ENCODE measurements at places on chromosomes 1 and 21.

GRCh38 chr1:214793708-214794107 lies 190.7 kb downstream of the CENPF start:
- DNase-seq, result no peak

DNA sequence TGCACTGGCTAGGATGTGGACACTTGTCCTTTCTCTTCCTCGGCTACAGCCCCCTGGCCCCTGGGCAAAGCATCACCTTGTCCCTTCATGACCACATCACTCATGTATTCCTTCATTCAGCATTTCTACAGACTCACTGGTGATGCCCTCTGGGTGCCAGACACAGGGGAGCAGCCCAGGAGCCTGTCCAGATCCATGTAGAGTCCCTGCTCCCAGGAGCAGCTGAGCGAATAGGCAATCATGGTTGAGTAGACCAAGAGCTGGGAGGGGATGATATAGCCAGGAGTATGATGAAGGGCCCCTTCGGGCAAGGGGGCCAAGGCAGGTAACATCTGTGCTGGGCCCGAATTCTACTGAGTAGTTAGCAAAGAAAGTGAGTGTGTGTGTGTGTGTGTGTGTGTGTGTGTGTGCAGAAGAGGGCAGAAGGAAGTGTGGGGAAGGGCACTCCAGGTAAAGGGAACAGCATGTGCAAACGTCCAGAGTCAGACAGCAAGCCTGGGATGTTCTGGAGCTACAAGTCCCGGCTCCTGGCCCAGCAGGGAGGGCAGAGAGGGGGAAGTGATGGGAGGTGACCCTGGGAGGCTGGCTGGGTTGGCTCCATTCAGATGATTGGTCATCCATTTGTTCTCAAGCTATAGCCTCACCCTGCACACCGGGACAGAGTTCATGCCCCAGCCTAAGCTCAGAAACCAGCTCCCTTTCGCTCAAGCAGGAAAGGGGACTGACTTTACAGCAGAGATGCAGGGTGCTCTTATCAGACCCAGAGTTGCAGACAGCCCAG lies 21.0 kb upstream of the PIK3CD start:
- no peak for DNase-seq

GRCh38 chr1:12447849-12448312 lies 170.1 kb downstream of the DHRS3 start:
- DNase-seq, result no peak

DNA sequence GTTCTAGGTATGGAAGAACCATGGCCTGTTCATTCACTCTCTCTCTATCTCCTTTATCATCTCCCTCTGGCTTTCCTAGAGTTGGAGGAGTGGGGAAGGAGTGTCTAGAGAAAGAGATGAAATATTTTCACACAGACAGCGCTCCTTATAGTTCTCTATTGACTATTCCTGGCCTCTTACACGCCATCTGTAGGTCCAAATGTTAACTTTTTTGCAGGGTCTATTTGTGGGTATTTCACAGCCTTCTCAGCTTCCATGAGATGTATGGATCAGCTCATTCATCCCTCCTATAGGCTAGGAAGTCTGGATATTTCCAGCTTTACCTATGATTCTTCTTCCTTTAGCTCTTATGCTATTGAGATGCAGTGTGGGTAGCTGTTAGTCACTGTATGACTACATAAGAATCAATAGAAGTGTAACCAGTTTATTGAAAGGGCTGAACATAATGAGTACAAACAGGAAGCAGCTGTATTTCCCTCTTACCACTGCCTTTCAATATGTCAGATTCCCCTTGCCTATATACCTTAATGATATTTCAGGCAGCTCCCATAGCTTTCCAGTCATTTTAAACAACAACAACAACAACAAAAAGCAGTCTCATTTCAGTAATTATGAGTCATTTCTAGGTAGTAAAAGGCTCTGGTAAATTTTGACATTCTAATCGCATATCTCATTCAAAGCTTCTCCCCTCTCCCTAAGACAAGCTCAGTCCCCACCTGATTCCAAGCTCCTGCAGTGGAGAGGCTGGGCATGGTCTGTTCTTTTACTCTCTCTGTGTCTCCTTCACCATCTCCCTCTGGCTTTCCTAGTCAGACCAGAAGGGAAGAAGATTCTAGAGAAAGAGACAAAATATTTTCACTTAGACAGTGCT lies 149.5 kb downstream of the TTLL7 start:
- no peak for DNase-seq

DNA sequence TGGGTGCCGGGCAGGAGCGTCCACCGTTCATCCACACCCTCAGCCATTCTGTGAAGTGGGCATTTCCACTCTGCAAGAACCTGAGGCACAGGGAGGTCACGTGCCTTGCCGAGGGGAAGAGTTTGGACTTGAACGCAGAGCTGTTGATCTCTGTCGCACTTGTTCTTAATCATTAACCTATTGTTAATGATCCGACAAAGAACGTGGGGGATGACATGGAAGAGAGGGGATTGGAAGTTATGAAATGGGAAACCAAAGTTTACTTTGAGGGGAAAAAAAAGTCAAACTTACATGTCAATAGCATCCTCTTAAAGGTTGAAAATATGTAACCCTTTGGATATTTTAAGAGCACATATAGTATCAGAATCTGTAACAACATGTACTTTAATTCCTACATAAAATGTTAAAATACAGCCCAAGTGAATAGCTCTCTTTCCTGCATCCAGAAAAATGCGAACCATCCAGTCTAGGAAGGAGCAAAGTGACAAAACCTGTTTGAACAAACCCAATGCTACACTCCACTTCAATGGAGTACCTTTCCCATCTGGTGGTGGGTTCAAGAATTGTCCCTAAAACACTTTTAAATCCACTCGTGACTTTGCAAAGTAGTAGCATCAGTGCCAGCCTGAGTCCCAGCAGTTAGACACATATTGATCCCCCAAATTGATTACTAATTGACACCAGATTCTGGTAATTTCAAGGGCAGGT lies 75.5 kb downstream of the SETD4 start:
- DNase-seq, result no peak

GRCh38 chr1:68213843-68214242 lies 18.5 kb downstream of the WLS start:
- no peak for DNase-seq

DNA sequence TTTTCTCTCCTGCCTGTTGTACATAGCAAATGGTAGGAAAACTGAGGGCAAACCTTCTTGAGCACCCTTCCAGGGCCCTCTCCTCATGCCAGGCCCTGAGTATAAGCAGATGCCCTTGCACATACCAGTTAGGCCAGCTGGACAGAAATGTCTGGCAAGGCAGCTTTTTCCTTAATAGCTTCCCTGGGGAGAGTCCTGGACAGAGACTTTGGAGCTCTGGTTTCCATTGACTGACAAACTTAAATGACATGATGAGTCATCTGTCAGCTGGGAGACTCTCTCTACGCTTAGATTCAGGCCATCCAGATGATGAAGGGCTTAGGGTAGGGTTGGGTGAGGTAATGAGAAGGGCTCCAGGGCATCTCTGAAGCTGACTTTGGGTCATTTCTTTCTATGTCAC lies 317.5 kb downstream of the ASTN1 start:
- no peak for DNase-seq
